NCI-H1417 treated with DMSO at 0.1 percent for 48 hours (cell line): ENCODE measurements at places on chromosomes 2 and 18.

DNA sequence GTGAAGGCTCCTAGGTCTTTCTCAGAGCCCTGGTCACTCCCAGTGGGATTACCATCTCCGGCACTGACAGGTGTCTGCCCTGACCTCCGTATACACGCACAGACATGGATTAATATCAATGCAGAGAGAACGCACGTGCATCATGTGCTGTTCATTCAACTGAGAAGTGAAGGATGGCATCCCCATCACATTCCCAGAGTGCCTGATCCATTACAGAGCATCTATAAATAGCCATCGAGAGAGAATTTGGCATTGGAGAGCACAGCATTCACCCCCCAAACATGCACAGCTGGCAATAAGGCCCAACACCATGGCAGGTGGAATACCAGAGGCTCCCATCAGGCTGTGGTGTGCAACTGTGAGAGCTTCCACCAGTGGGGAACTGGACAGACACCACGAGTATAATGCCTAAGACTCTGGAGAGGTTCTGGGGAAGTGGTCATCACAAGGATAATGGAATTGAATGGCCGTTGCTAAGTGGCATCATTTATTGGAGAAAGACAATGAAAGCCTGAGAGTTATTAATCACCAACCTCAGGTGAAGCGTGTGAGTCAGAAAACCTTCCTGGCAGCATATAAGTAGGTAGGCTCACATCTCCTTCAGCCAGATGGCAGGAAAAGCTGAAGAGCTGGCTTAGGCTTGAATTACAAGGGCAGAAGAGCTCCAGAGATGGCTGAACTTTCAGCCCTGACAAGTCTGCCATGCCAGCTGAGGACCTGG, 244.5 kb upstream of the ID2 start:
- DNase-seq: no peak

DNA sequence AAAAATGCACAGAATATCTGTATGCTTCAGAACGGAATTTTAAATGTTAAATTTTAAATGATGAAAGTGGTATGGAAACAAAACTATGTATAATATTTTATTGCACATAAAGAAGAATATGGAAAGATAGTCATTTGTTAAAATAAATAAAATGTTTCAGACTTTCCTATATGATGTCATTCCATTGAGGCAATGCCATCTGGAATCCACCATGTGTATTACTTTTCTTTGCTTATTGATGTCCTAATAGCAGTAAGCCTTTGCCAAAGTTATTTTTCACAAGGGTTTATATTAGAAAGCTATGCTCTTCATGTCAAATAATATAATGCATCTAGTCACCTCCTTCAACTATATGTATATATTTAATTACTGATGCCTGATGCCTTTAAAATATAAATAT, 601.6 kb upstream of the PKDCC start:
- DNase-seq: no peak

DNA sequence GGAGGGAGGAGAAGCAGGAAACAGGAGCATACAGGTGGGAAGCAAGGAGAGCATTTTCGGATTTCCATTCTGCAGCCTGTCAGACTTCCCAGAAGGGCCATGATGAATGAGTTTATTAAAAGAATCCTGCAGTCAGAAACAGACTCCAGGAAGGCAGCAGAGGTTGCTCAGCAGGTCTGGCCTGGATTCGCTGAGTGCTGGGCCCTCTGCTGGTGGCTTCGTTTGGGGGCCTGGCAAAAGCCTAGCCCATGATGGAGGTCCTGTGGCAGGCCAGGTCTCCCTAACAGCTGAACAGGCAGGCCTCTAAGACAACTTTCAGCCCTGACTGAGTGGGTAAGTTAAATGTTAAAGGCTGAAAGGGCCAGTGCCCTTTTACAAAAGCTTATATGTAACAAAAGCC, 108.2 kb upstream of the CAPN13 start:
- DNase-seq: no peak

DNA sequence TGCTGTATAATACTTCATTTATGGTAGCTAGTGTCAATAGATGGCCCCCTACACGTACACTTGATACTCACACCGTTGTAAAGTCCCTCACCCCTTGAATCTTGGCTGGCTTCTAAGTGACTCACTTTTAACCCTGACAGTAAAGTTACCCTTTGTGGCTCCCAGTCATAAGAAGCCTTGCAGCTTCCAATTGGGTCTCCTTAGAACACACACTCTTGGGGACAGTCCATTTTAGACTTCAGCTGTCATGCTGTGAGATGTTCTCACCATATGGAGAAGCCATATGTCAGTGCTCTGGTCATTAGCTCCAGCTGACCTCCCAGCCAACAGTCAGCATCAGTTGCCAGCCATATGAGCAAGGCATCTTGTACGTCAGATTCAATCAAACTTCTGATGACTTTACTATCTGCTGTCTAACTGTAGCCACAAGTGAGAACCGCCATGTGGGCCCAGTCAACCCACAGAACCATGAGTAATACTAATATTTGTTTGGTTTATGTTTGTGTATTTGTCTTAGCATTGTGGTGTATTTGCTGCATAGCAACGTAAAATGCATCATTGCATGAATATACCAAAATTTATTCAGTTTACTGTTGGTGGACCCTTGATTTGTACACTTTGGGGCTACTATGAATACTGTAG, 68.3 kb downstream of the PTPN4 start:
- DNase-seq: no peak

- DNase-seq: no peak
Observed at GRCh38 chr2:218006741-218007140, 3.9 kb upstream of the TNS1 start.

- no peak for DNase-seq
Observed at GRCh38 chr2:105873721-105874120, 129.0 kb downstream of the NCK2 start.

DNA sequence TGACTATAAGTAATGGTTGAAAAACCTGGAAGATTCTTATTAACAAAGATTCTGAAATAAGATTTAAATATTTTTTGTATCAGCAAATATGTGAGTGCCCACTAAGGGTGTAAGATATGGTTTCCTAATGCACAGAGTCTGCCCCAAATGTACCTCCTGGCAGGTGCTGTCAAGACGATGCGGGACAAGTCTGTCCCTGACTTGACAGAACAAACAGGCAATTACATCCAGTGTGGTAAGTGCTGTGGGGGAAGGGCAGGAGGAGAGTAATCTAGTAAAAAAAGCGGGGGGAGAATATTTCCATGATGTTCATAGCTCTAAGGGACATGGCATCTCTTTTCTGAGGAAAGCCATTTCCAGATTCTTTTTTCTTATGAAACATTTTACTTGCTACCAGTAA, 127.5 kb downstream of the COL4A4 start:
- no peak for DNase-seq
